ENCODE measurements at places on chromosomes 5 and 9.

DNA sequence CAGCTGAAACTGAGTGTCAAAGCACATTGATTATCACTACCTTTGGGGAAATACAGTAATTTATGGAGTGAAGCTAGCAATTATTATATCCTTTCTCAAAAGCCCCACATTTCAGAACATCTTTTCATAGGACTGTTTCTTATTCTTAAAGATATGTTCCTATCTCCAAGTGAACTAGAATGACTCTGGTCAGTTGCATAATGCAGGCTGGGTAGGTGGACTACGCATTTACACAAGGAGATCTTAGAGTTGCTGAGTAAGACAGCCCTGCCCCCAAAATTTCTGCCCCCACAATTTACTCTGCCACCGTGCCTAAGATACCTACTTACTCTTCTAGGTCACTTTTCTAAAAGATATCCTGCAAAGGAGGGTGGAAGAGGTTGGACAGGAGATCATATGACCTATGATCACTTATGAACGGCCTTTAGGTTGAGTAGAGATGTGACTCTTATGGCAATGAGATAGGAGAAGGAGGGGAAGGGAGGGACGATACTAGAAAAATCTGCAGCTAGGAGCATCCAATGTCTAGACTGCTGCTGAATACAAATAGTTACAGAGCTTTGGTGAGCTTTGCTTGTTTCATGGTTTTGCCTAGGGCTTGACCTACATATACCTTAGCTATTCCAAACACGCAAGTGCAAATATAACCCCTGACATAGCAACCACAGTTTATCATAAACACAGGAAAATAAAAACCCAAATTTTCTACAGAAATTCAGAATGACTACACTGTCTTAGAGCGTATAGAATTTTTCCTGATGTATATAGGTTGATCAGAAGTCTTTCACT, 121.7 kb downstream of the GLIS3 start:
- DNase-seq: no peak

DNA sequence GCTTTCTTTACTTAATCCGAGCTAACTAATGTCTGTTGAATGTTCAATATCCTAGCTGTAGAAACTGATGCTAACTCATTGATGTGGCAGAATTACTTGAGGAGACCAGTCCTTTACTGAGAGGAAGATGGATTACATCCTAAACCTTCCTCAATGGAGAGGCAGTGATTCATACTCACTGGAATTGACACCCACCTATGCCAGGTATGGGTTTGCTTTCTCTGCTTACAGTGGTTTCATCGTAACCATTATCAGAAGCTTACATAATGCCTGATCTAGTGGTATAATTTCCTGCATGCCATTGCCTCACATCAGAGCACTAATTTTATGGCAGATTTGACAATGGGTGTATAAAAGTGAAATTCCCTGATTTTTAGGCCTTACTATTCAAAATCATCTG, 384.7 kb downstream of the ANXA1 start:
- no peak for DNase-seq

DNA sequence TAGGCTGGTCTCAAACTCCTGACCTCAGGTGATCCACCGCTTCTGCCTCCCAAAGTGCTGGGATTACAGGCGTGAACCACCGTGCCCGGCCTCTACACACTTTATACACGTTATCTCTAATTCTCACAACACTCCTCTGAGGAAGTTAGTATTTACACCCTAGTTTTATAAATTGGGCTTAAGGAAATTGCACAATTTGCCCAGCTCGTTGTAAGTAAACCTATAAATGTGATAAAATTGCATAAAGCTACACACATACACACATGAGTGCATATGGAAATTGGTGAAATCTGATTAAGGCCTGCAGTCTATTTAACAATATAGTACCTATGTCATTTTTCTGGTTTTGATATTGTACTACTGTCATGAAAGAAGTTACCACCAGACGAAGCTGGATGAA, 4.4 kb upstream of the SLC4A9 start:
- no peak for DNase-seq

DNA sequence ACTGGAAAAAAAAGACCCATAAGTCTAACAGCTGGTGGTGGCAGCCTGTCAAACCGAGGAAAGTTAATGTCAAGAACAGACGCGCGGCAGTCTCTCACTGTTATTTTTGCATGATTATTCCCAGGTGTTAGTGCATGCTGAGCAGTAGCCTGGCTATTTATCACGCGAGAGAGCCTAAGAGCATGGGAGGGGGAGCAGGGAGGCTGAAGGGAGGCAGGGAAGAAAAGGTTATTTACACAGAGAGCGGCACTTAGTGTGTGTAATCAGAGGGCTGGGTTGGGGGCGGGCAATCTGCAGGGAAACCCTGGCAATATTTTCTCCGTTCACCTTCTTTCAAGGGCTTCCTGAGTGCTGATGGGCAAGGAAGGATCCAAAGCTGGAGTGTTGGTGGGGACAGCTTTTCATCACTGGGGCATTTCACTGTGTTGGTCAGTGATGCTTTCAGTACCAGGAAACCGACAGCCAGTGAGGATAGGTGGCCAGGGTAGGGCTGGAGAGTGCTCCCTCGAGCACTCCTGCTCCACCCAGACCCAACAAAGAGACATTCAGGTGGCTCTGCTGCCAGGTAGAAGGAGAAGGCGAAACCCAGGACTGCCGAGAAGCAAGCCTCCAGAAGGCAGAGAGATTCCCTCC, 39.6 kb downstream of the ZNF608 start:
- DNase-seq: peak; percentile 27

DNA sequence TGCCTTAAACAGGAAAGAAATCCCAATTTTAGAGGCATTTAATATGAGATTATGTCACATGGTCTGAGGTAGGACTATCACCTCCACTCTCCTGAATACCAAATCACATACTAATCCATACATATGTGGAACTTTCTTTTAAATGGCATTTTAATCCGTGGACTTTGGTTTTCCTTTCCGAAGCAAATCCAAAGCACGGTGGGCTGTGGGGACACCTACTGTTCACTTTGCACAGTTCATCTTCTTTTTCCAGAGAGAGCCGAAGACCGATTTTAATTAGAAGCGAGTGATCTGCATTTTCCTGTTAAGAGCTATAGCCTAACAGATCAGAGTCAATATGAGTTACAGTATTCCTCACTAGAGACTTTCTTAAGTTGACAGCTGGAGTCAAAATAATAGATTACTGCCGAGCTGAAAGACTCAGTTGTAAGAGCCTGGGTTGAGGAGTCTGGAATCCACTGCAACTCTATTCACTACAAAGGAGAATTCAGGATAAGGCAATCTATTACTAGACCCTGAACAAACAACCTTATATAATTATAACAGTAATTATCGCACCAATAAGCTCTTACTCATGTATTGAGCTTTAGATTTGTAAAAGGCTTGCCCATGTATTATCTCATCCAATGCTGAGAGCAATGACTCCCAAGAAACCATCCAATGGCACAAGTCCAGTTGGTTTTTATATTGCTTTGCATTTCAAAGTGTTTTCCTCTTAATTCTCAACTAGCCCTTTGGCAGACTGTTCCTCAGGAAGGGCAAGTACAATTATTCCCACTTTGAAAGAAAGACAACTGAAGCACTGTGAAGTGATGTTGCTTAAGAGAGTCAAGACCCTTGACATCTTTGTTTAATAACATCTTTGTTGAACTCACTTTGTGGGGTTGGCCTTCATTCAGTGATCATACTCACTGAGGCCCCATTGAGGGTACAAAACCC, 144.7 kb downstream of the TRPM6 start:
- DNase-seq: no peak

- no peak for DNase-seq
Observed at GRCh38 chr5:538801-539468, 14.7 kb upstream of the SLC9A3 start.

GRCh38 chr5:107680799-107681198, 10.1 kb upstream of the EFNA5 start:
- no peak for DNase-seq

DNA sequence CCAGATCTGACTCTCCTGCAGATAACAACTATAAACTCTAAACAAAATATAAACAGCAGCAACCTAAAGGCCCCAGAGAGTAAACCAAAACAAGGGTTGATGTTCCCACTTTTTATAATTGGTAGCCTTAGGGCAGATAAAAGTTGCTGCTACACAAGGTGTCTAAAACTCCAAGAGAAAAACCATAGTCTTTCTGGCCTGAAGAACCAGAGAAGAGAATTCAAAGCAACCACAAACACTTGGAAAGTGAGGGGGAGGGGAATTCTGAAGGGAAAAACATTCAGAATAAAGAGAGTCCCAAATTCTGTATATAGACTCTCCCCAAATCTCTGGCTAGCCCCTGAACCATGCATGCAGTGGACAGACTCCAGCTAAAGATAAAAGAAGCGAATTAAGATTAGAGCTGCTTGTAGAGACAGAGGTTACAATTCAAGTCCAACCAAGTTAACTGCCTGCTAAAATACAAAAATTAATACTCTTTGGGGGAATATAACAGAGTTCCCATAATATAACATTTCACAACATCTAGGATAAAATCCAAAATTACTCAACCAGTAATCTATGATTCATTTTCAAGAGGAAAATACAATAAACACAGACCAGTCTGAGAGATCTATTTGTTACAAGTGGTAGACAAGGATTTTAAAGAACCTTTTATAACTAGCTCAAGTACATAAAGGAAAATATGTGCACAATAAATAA, 37.5 kb upstream of the RGMB start:
- no peak for DNase-seq

DNA sequence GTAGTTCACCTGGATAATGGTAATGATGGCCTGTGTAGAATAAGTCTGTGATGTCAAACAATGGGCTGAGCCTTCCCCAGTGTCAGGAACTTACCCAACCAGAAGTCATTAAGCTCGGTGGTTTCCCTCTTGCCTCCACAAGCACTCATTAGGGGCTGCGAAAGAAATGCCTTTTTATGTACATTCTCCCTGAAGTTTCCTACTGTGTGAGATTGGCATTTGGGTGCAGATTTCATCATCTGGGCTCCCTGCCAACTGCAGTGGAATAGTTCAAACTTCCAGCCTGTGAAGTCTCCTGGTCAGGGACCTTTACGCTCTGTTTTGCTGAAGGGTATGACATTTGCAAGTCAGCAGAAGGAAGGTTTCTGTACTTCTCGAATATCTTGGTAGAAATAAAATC, 41.6 kb upstream of the TMEM215 start:
- DNase-seq: no peak

GRCh38 chr5:131710391-131710790, 75.4 kb upstream of the RAPGEF6 start:
- no peak for DNase-seq

- no peak for DNase-seq
Observed at GRCh38 chr5:59591162-59591561, 302.4 kb downstream of the PDE4D start.

GRCh38 chr5:102018279-102018678, 277.8 kb downstream of the SLCO4C1 start:
- DNase-seq: no peak

GRCh38 chr5:141094481-141095262, at the start of gene PCDHB2:
Gene PCDHB2, plus strand, starts transcription at chr5:141094615. Its CDS starts 176 bp downstream, at chr5:141094791.
- no peak for DNase-seq

- DNase-seq: no peak
Observed at GRCh38 chr9:33143241-33143661, 23.9 kb downstream of the B4GALT1 start.

DNA sequence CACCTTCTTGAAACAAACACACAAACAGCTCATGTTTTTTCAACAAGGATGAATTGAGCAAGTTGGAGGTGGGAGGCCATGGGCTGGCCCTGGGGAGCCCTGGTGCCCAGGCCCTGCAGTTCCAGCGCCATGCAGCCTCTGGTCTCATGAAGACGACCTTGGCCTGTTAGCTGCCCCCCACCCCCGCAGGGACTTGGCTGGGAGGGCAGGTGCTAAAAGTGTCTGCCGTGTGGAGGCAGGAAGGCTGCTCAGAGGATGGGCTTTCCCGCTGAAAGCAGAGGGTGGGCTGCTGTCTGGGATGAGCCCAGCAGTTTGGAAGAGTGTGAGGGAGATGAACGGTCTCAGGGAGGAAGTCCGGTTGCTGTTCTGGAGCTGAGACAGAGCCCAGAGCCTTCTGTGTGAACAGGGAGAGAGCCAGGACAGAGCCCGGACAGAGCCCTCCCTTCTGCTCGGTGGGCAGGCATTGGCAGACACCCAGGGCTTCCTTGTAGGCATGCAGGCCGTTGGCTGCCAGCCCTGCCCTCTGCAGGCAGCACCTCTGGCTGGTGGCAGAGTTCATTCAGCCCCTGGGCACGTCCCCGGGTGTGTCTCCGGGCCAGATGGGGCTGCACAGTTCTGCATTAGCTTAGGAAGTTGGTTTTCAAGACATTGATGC, 18.7 kb downstream of the ROPN1L start:
- DNase-seq: peak; percentile 85

- DNase-seq: no peak
Observed at GRCh38 chr9:120909904-120910303, 16.7 kb downstream of the TRAF1 start.

DNA sequence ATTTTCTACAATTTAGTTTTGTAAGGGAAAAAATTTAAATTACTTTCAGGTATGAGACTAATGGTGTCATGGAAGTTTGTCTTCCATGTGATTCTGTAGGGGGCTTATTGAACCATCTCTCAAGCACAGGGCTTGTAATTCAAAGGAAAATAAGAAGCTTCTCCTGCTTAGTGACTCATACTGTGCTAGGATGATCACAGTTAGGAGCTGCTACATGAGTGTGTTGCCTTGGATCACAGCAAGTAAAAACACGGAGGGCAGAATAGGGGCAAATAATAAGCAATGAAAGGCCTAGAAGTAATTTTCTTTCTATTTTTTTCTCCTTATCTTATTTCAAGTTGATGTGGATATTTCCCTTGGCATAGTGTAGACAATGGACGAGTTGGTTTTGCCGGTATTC, 28.9 kb downstream of the TMEM167A start:
- DNase-seq: no peak

DNA sequence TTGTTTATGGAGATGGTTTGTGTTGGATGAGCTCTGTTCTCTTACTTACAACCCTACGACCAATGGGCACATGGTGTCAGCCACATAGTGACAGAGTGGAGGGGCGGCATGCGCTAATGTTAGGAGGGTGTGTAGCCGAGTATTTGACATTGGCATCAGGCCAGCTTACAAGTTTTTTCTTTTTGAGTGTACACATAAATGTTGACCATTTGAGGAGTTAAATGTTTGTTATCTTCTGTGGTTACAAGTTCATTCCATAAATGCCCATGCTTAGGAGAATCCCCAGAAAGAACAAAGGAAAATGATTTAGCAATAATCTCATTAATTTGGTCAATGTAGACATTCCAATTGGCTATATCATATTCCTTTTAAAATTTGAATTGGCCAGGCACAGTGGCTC, 180.1 kb upstream of the ELL2 start:
- DNase-seq: no peak

DNA sequence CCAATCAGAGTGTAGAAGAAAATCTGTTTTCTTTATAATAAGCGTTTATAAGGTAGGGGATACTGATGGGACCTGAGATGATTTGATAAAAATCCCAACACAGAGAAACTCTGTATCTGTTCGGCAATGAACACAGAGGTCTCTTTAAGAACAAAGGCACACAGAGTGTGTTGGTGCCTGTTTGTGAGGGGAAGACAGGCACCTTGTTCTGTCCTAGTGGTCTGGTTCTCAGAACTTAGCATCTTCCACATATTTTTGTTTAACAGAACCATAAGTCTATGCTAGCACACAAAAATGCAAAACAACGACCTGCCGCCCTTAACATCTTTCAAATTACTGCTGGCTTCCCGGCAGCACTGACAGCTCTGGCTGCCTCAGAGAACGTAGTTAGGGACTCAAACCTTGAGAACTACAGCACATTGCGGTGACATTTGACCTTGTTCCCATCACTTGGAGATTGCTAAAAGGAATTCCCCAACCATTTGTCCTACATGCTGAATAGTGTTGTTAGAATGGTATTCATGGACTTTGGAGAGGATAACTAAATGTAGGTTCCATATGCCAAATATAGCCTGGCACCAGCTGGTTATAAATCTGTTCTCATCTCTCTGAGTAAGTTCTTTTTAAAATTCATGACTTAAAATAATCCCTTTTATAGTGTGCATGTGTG, 871.7 kb upstream of the TYRP1 start:
- DNase-seq: no peak
